Left colon (tissue), 2 donors: ENCODE measurements at places on chromosomes 7 and 10. TPM values are rescaled to one million over a fixed set of nuclear protein-coding genes. Genes with fewer than 3 reads are reported as not detected.
A peak's percentile ranks its signal among the peaks of the same experiment; 100 is the strongest.

Gene SLC29A4
- total RNA-seq = 23.4 TPM

Gene ALOX5
- total RNA-seq = 8.3 TPM

Gene SGMS1
- 20.8 TPM for total RNA-seq

Gene PPP1R17
- not detected for total RNA-seq

Gene WEE2
- total RNA-seq = not detected

DNA sequence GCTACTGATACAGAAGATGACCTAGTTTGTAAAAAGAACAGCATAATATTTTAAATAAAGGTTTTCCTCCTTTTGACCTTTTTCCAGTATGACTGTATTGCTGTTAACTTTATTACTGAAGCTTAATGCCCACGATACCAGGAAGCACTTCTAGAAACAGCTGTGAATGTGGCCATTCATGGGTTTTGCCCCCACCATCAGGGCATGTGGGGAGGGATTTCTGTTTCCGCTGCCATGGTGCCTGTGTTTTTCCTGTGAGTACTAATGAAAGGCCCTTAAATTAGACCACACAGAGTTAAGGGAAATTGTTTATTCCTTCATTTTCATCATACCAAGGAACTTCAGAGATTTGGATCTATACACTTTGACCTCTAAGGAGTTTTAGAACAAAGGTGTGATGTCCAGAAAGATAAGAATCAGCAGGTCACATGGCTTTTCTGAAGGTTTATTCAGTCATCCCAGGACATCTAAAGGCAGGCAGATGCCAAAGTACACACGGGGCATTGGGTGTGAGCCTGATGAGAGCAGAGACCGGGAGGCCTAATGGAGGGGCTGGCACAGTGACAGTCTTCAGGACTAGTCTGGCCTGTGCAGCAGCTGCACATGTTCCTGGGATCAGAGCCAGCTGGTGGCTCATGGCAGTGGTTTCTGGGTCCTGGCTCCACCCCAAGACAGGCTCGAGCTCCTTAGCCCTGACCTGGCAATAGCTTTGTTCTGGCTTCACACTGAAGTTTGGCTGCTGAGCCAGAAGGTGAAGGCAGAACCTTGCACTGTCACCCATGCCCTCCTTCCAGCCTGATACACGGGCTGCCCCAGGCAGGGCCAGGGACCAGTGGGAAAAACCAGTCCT lies 190.9 kb downstream of the REEP3 start:
- DNase-seq = peak; percentile 94

DNA sequence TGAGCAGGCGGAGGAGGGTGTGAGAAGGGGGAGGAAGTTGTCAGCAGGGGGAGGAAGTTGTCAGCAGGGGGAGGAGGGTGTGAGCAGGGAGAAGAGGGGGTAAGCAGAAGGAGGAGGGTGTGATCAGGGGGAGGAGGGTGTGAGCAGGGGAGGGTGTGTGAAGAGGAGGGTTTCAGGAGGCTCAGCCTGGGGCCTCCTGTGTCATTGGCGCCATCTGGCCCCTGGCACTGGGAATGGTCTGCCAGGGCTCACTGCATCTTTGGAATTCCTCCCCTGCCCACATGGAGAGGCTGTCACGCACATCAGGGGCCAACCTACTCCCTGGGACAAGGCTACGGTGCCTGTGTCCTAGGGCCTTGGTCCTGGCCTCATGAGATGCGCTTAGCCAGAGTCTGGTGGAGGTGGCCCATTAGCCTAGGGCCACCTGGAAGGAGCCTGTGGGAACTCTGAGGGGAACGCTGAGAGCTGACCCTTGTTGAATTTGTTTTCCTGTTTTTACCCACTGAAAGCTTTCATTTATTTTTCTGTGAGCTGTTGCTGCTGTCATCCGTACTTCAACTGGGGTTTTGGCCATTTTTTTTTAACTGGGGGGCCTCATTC lies 18.0 kb downstream of the CAMK2B start:
- peak; percentile 12 for DNase-seq

DNA sequence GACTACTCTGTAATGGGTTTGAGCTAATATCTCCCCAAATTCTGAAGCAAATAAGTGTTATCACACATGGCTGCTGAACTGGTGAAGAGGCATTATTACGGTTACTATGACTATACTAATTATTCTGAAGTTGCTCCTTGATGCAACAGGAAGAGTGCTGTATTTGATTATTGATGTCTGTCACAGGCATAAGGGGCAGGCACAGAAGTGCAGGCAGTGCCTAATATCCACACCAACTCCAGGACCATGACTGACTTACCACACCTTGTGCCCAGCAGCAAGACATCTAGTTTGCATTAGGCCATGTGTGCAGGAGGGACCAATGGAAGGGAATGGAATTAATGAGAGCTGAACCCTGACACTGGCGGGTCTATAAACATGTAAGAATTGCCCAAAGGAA lies 62.7 kb downstream of the AMPH start:
- no peak for DNase-seq

- no peak for DNase-seq
Measured at GRCh38 chr10:106519376-106520030, 645.0 kb downstream of the SORCS1 start.

DNA sequence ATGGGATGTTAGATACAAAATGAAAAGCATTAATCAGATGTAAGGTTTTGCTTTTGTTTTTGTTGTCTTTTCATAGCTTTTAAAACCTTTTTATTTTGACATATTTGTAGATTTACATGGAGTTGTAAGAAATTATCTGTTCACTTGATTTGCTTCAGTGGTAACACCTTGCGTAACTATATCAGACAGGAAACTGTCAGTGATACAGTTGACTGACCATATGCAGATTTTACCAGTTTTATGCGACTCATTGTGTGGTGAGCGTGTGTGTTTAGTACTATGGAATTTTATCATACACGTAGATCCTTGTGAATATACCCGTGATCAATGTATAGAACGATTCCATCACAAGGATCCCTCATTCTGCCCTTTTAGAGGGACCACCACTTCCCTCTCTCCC lies 701.4 kb downstream of the SUGCT start:
- no peak for DNase-seq

- no peak for DNase-seq
Measured at GRCh38 chr7:130365511-130366441, 14.5 kb upstream of the CPA1 start.

DNA sequence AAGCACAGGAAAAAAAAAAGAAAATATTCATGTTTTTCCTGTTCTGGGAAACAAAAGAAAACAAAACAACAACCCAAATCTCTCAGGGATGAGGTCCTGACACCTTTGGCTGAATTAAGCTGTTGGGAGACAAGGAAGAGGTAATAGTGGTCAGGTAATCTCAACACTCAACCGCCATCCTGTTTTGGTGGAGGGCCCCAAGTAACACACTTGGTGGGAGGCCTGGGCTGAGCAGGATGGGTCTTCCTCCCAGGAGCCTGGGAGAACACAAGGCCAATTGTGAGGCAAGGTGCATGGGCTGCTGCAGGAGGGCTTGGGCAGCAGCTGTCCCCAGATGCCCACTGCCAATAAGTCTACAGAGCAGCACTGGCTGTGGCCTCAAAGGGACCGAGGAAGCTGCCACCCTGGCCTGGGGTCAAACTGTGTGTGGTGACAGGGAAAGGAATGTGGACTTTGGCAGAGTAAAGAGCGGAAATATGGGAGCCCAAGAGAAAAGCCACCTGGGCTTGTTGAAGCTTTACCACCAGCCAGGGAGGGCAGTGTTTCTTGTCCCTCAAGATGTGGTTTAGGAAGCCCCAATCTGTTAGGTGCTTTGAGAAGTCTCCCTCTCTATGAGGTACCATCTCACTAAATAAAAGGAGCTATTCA lies 93.5 kb upstream of the SLC25A13 start:
- no peak for DNase-seq

GRCh38 chr7:506921-507622 lies 12.6 kb downstream of the PDGFA start:
- DNase-seq = peak; percentile 23

GRCh38 chr7:70072220-70072619 lies 473.9 kb downstream of the AUTS2 start:
- no peak for DNase-seq

DNA sequence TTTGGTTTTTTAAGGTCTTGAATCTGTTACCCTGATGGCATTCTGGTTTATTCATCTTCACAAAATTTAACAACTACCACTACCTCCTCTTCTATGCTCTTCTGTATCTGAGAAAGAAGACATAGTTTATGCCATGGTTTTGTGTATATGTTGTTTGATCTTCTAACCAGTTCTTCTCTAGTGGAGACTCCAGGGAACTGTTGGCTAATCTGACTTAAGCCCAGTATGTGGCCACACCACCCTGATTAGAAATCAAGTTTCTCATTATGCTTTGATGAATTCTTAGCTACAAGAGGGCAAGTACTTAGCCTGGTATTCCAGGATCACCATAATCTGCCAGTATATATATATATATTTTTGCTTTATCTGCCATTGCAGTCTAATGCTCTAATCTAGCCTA lies 99.5 kb upstream of the MXI1 start:
- no peak for DNase-seq

- no peak for DNase-seq
Measured at GRCh38 chr10:106967452-106967851, 197.1 kb downstream of the SORCS1 start.

GRCh38 chr10:70418229-70418628 lies 14.3 kb downstream of the EIF4EBP2 start:
- DNase-seq = no peak

DNA sequence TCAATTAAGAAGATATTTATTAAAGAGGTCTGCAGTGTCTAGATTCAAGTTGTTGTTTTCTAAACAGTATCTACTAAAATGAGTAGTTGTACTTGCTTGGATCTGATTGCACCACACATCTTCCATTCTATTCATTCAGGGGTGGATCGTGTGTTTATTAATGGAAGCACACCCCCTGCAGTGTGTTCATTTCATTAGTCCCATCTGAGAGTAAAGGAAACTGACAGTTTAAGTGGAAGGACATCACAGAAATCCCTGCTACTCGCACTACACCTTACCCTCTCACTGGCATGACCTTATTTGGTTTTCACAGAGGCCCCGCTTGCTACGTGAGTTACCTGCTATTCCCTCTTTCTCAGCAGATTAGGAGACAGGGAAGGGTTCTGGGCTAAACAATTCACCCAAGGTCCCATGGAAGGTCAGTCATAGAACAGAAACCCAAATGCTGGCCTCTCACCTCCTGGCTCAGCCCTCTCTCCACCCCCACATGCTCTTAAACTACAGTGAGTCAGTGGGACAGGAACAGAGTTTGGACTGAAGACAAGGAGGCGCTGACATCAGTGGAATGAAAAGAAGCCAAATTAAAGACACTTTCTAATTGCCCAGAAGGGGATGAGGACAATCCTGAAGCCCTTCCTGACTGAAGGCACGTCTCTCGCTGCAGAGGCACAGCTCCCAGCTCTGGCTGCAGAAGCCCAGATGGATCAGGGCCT lies 369.2 kb upstream of the NRP1 start:
- DNase-seq = no peak

- no peak for DNase-seq
Measured at GRCh38 chr7:12779947-12780346, 92.5 kb downstream of the ARL4A start.

DNA sequence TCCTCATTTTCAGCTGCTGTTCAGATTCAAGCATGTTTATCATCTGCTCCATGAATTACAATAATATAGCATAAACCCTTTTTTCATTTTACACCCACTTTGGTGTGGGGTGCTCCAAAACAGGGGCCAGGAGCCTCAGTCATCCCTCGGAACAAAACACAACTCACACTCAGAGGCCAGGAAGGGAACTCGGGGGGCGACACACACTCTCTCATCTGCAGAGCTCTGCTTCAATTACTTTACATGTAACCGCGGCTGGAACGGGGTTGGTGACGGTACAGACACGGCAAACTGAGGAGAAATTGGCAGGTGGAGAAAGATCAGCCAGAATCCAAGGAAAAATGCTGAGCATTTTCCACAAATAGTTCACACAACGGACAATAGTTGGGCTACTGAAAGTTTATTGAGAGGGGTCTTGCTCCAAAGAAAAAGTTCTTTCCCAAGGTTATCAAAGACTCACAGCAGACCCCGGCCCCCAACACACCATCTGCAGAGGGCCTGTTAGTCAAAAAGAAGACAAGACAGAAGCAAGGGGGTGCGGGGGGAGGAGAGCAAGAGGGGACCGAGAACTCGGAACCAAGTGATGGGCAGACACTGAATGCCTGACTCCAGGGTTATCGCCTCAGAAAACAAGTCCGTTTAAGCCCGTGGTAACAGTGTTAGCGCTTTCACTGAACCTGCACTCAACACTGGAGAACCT lies 20.5 kb downstream of the DIP2C start:
- DNase-seq = no peak

DNA sequence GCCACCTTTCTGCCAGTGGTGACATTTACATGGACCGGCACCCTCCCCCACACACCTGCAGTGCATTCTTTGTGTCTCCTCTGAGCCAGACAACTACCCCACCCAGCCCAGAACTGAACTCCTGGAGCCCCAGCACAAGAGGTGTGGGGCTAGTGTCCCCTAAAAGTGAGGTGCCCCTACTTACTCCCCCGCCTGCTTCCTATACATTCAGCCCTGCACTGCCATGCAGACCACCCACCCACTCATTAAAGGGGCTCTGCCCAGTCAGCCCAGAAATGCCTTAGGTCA lies 1.9 kb downstream of the SAP25 start:
- DNase-seq = no peak
